NCI-H1694 treated with DMSO at 0.1 percent for 48 hours (cell line): ENCODE measurements at places on chromosomes 5 and 9.

DNA sequence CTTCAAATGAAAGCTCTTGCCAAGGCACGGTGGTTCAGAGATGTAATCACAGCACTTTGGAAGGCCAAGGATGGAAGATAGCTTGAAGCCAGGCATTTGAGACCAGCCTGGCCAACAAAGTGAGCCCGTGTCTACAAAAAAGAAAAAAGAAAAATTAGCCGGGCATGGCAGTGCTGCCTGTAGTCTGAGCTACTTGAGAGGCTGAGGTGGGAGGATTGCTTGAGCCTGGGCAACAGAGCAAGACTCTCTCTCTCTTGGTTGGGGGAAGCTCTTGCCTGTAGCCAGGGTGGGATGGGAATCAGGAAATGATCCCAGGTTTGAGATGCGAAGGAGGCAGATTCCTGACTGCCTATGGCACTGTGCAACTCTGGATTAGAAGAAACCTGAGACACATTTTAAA lies 62.1 kb downstream of the IL6ST start:
- no peak for DNase-seq

GRCh38 chr5:150313921-150314716 lies 11.4 kb upstream of the ARSI start:
- DNase-seq: no peak

DNA sequence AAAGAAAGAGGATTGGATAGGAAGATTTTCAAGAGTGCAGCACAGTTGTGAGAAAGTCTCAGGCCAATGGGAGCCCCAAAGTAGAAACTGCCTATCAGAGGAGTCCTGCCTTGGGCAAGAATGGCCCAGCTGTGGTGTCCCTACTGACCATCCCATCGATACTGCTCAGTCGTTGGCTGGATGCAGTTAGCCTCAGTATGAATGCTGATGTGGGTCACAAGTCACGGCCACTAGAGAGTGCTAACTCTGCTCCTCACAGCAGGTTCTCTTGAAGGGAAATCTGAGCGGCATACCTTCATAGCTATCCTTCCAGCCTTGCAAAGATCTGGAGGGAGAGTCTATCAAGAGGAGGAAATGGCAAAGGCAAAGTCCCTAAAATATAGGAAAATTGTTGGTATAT lies 11.6 kb upstream of the CETN3 start:
- DNase-seq: no peak

GRCh38 chr9:126496781-126497659 lies 116.7 kb upstream of the LMX1B start:
- DNase-seq: no peak

GRCh38 chr5:56993241-56993640 lies 41.3 kb upstream of the MIER3 start:
- DNase-seq: no peak

- no peak for DNase-seq
These were observed 41.1 kb upstream of the KLF4 start for GRCh38 chr9:107530679-107531078.

DNA sequence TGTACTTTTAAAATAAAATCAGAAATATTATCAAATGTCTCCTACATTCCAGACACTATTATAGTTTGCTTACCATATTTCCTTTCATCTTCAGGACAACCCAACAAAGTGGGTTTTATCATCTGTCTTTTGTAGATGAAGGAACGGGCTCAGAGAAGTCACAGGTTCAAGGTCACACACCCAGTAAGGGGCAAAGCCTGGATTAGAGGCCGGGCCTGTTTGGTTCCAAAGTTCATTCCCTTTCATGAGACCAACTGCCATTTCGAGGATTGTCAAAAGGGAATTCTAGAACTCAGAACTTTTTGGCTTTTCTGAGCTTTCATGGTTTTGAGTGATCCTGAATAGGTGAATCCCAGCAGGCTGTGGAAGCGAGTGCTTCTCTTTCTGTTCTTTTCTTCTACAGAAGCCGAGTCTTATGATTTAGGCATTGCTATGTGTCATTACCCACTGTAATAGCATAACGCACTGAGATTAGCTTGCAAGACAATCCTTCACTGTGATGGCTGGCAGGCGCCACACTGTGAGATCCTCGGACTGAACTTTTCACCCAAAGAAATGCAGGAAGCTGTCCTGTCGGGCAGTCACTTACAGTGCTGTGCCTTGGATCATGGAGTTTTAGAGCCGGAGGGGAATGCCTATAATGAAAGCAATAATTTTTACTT lies 43.8 kb upstream of the ANKH start:
- no peak for DNase-seq

- DNase-seq: peak; percentile 30
These were observed 44.7 kb upstream of the NDFIP1 start for GRCh38 chr5:142063878-142064331.

GRCh38 chr9:12808569-12808968 lies 33.7 kb downstream of the LURAP1L start:
- DNase-seq: no peak

- DNase-seq: no peak
These were observed 97.2 kb downstream of the INVS start for GRCh38 chr9:100196215-100196614.

DNA sequence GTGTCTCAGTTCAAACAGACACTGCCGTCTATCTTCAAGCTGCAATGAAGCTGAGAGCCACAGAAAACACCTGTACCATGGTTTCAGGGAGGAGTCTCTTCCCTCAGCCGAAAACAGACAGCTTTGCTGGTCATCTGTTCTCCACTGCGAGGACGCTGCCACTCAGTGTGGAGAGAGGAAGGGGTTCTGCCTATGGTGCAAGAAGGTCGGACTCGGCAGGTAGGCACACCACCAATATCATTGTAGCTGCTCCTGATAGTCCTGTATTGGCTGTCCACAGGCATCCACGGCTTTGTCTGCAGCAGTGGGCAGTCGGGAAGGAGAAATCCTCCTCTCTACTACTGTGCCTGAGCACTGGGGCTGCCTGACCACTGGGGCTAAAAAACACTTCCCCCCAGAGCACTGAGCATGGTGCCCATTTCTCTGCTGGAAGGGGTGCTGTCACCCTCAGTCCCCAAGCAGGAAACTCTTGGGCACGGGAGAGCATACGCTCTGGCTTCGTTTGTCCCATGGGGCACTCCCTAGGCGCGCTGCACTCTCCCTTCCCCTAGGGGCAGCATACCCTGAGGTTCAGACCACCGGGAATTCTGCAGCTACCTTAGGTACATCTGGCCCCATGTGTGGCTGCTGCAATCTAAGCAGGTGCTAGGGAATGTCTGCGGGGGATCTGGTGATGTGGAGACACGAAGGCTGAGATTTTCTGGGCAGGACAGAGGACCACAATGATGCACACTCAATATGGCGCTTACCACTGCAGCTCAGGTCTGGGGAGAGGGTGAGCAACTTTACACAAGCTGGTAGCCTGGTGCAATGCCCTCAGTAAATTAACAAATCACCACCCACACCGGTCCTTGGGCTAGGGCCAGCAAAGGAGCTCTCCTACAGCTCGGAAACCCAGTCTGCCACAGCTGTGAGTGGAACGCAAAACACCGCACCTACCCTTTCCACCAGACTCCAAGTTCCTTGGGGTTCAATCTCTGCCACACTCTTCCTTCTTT lies 880.9 kb upstream of the SEMA6A start:
- DNase-seq: no peak

DNA sequence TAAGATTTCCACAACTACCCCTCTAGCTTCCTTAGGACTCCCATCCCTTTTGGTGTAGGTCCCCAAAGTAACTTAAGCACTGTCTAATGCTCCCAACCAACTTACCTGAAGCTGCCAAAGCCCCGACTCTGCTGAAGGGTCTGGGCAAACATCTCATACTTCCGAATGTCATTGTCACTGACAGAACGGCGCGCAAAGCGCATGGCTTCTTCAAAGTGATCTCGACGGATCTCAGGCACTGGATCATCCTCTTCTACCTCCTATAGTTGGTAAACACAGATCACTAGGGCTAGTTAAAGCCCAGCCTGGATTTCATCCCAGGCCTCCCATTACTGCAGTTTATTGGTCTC lies 15.2 kb downstream of the VCP start:
- DNase-seq: no peak

GRCh38 chr9:106420511-106420944 lies 442.4 kb upstream of the ZNF462 start:
- DNase-seq: no peak

GRCh38 chr5:3789519-3790193 lies 194.0 kb downstream of the IRX1 start:
- no peak for DNase-seq

DNA sequence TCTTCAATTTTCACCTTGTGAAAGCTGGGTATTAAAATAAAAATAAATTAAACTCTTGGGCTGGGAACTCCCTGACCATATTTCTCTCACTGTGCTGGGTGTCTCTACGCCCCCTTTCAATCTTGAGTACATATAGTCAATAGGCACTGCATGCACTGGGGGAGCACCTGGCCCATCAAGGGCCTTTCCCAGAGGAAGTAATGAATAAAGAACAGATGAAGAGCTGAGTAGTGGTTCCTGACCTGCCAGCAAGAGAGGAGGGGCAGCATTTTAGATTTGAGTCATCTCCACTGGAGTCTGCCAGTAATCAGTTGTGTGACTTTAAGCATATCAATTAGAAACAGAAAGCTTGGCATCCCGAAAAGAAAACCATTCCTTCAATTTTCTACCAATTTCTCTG lies 6.2 kb downstream of the MAPKAP1 start:
- no peak for DNase-seq

- no peak for DNase-seq
These were observed 12.0 kb downstream of the SEMA6A start for GRCh38 chr5:116562669-116563068.

DNA sequence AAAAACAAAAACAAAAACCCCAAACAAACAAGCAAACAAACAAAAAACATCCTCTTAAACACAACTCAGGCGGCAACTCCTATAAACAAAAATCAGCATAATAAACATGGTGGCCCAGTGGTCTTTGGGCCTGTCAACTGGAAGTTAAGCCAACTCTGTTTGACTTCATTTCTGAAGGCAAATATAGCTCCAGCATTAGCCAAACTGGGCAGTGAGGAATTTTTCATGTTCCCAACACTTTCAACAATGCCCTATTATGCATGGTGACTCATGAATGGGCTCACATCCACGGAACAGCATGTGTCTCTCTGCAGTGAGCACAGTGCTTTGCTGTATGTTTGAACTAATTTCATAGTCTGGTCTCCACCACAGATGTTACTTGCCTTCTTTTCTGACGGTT lies 143.9 kb upstream of the STC2 start:
- no peak for DNase-seq

GRCh38 chr9:135889564-135890189 lies 17.7 kb downstream of the CAMSAP1 start:
- DNase-seq: no peak

- DNase-seq: no peak
These were observed 18.0 kb downstream of the HK3 start for GRCh38 chr5:176881021-176881749.

- DNase-seq: no peak
These were observed 31.6 kb downstream of the TNFSF8 start for GRCh38 chr9:114898741-114899140.

DNA sequence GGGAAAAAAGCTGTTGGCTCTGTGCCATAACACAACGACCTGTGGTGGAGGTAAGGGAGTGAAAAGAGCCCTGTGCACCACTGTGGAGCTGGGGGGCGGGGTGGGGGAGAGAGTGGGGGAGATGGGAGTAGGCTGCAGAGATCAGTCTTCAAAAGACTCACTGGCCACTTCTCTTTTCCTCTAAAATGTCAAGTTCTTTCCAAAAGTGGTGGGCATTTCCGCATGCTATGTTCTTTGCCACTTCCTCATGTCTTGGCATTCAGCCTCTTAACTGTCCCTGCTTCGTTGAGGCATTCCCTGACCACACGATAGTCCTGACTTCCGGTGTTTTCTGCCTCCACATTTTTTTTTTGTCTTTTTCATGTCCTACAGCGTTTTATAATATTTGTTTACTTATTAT lies 2.4 kb upstream of the PPP2R2B start:
- no peak for DNase-seq

- DNase-seq: no peak
These were observed 19.5 kb upstream of the ASPN start for GRCh38 chr9:92501671-92502393.

DNA sequence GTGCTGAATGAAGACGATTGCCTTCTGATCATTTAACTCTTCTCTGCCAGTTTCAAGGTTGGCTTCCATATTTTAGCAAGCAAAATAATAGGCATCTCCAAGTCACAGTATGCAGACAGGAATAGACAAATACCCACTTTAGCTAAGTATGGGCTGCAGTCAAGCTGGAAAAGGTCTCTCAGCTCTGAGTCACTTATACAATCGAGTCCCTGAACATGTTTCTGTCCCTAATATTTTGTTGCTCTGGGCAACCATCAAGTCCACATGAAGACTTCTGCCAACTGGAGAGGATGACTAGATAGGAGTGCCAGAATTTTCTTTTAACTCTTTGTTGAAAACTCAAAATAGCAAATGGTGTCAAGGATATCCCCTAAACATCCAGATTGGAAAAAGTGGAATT lies 575.3 kb downstream of the RAB3C start:
- DNase-seq: no peak

- DNase-seq: no peak
These were observed 69.9 kb downstream of the CRB2 start for GRCh38 chr9:123425836-123426365.

DNA sequence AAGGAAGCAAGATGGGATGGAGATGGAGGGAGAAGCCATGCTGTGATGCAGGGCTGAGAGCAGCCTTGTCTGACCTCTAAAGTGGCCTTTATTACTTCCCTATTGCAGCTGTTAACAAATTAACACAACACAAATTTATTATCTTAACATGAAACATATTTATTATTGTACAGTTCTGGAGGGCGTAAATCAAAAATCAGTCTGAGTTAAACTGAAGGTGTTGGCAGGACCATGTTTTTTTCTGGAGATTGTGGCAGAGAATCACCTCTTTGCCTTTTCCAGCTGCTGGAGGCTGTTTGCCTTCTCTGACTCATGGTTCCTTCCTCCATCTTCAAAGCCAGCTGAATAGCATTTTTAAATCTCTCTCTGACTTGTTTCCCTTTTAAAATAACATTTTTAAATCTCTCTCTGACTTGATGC lies 7.2 kb upstream of the MCC start:
- no peak for DNase-seq

GRCh38 chr9:134044944-134045343 lies 19.7 kb downstream of the BRD3OS start:
- DNase-seq: no peak
